Stimulated activated CD4-positive, alpha-beta T cell treated with anti-CD3 and anti-CD28 coated beads, TNF-alpha, amount 100 ng/mL, for 1 hour (primary cell): ENCODE measurements at places on chromosomes 2 and 18.

- no peak for DNase-seq
Measured at GRCh38 chr18:38654946-38655345, 1089.3 kb upstream of the CELF4 start.

- DNase-seq, result no peak
Measured at GRCh38 chr2:67839668-67840067, 223.1 kb downstream of the C1D start.

GRCh38 chr2:212897296-212897695 is 254.1 kb downstream of the IKZF2 start:
- DNase-seq, result no peak

DNA sequence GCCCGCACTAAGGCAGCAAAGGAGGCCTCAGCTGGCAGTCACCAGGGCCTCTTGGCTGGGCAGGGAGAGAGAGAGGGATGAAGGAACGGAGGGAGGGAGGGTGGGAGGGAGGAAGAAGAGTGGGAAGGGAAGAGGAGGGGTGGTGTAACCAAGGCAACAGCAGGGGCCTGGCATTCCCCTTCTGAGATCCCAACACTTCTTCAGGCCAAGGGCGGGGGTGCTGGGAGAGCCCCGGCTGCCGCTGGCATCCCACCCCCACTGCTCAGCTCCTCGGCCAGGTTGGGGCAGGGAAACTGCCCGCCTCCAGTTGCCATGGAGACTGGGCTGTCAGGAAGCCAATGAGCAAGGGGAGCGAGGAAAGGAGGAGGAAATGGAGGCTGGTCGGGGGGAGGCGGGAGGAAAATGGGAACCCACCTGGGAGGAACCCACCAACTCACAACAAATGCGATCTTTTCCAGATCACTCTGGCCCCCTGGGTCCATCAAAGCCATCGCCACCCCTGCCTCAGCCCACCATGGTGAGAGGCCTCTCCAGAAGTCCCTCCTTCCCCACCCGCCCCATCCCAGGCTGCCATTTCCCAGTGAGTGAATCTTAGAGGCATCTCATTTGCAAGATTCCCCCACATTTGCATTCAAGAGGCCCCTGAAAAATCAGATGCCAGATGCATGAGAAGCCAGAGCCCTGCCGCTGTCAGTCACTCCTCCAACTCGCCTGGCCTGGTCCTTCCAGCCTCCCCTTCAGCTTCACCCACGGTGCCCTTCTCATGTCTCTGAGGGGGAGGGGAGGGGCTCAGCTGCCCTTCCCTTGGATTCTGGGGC is 12.4 kb downstream of the SH2D6 start:
- DNase-seq, result no peak

DNA sequence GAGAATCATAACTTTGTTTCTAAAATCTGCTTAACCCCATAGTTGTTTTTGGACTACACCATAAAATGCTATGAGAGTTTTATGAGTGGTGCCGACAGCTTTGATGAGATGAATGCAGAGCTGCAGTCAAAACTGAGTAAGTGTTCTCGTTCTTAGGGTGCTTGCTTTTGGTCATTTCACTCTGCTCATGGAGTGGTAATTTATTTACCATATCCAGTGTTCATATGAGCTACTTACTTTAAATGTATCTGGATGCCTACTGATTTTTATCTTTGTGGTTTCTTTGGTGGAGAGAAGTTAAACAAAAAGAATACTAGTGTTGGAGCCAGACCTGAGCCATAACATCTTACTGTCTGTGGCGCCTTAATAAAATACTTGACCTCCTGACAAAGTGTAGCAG is 16.4 kb downstream of the NDC80 start:
- no peak for DNase-seq

DNA sequence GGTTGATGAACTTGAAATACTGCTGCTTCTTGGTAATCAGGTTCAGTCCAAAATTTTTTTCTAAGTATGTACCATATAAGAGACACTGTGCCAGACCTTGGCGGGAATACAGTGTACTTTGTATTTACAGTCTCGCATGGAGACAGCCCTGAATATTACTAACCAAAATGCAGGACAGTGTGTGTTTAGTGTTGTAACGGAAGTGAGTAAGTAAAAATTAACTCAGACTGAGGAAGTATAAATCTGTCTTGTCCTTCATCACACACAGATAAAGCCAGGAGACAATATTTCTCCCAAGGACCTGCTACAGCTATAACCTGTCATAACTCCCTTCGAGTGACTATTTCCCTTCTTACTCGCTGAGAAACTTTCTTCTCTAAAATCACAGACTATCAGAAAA is 76.9 kb downstream of the ACTR3 start:
- no peak for DNase-seq

DNA sequence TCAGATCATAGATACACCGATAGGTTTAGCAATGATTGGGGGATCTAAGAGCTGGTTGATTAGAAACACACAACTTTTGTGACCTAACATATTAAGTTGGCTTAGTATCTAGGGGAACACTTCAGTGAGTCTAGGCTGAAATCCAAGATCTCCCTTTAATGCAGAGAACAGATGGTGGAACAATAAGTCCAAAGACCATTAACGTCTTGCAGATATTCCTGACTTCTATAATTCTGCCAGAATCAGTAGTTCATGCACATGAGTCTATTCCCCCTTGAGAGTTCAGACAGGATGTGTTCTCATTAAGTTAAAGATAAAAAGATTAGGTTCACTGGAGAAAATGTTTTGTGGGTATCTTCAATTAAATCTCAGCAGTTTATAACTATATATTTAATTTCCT is 506.5 kb downstream of the TSN start:
- no peak for DNase-seq

DNA sequence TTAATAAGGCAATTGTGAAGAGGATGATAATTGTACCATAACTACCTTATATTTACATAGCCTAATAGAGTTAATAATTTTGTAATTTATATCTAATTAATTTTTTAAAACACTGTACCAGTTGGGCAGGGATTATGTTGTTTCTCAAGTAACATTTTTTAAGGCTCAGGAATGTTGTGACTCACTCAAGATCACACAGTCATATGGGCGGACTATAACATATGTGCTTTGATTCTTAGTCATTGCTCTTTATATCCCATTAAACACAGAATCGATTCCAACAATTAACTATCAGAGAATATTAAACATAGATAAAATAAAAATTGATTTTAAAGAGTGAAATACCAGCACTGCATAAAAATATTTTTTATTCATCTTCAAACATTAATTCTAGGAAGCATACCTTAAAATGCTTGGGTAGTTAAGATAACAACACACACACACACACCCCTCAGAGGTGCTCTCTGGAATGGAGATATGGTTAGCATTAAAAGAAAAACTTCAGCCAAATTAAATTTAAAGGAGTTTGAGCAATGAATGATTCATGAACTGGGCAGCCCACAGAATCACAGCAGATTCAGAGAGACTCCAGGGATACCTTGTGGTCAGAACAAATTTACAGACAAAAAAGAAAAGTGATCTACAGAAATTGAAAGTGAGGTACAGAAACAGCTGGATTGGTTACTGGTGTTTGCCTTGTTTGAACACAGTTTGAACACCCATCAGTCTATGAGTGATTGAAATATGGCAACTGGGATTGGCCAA is 869.4 kb upstream of the ID2 start:
- no peak for DNase-seq

DNA sequence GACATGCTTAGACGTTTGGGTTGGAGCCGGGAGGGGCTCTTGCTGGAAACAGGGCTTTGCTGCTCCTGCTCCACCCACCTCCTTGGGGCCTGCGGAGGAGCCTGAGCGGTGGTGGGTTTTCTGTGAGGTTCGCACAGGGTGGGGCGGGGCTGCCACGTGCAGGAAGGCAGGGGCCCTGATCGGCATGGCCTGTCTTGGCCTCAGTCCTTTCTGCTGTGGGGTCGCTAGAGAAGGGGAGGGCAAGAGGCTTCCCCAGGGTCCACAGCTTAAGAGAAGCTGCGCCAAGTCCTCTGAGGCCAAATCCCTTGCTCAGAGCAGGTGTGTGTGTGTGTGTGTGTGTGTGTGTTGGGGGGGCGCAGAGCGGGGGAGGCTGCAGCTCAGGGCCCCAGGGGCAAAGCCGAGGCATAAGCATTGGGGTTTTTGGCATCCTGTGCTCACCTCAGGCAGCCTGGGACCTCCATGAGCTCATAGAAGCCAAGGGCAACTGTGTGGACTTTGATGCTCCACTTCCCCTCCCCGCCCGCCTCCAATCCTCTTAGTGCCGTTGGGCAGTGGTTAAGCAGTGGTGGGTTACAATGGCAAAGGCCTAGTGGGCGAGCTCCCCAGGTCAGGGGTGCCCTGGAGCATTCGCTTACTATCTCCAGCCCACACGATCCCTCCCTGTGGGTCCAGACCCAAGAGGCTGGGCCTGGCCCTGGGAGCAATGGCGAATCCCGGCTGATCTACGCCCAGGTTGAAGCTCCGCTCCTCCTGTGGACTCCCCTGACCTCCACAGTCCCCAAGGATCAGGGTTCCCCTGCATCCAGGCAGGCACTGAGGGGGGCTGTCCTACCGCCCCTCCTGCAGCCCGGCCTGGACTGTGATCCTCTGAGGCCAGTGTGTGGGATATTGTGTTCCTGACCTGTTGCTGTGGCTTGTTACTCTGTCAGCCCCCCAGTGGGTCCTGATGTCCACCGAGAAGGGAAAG is 28.9 kb downstream of the TOGARAM2 start:
- no peak for DNase-seq

DNA sequence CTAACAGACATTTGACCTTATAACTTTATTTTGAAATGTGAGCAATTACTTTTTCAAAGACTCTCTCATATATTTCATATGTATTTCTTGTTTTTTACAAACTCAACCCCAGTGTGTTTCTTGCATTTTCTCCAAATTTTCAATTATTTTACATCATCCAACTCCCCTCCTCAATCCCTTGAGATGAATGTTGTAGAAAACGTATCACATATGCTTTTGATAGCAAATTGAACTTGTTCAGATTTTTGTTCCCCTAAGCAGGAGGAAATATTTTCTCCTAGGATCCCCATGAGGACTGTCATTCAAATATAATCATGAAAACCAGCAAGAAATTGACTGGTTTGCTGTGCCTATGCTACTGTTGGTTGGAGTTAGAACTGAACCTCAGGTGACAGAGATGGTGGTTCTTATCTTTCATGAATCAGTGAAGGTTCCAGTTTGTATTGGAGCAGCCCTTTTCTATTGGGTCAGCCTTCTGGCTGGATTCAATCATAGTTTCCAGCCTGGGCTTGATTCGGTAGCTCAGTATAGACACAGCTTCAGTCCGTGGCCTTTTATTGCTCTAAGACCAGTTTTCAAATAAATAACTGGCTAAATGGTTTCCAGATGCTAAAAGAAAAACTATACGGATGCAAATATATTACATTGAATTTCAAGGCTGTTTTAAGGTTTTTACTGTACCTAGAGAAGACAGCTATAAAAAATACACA is 591.0 kb downstream of the EPHA4 start:
- DNase-seq, result no peak

DNA sequence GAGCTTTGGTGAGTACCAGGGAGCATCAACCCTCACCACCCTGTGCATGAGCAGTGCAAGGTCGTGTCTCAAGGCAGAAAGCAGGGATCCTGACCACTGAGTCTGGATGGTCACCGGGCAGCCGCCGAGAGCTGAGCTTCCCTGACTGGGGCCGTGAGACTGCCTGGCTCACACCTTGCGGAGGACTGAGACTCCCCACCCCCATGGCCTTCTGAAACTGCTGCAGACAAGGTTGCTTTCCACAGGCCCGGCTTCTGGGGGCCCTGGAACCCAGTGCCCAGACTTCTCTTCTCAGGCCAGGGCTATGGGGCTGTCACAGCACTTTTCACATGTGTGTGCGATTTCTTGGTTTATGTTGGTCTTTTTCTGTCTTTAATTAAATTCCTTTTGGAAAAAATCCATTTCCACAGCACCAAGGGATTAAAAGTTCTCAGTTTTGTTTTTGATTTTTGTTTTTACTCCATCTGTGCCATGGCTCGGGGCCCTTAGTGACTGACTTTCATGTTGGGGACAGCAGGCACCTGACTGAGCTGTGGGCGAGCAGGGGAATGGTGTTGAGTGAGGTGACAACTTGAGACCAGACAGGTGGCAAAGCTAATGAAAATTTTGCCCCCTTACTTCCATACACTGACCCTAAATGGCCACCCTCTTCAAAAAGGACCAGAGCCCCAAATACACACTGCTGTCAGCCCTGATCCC is 297.9 kb downstream of the CYP26B1 start:
- no peak for DNase-seq

GRCh38 chr2:151410485-151410834 is 758 bp downstream of the RIF1 start:
- DNase-seq, result peak; percentile 21

DNA sequence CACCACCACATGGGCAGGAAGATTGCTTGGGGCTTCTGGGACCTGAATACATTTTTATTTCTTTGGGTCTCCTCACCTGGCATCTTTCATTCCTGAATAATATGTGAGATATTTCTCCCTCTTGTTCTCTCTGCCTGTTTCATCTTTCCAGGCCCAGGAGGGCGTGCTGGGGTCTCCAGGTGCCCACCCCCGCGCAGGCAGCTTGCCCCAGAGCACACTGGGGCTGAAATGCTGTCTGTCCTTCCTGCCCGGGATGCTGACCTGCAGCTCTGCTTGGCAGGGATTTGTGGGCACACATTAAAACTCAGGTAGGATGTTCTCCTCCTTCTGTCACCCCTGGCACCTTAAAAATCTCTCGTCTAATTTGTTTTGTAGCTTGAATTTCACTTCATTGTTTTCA is 39.7 kb upstream of the TEX51 start:
- DNase-seq, result no peak

DNA sequence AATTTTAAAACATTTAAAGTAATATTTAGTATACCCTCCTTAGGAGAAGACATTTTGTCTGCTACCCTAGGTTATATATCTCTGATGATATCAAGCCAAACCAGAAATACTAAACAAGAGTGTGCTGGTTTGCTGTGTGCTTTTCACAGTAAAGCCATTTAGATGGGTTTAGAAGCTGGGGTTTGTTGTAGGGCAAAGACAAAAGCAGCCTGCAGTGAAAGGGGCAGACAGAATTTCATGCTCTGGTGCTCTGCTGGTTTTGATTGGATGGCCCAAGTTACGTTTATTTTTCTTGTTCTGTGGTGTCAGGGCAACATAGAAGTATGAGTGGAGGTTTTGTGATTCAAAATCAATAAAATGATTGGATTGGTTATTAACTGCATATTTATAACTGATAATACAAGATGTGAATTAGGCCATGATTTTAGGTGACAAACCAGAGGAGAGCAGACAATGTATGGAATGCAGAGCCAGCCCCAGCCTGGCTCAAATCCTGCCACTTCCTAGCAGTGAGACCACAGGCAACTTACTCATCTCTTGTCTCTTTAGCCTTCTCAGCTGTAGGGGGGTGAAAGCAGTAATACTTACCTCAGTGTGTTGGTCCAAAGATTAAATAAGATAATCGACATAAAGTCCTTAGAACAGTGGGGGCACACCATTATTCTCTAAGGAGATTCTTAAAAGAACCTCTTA is 30.9 kb upstream of the IER3IP1 start:
- no peak for DNase-seq

DNA sequence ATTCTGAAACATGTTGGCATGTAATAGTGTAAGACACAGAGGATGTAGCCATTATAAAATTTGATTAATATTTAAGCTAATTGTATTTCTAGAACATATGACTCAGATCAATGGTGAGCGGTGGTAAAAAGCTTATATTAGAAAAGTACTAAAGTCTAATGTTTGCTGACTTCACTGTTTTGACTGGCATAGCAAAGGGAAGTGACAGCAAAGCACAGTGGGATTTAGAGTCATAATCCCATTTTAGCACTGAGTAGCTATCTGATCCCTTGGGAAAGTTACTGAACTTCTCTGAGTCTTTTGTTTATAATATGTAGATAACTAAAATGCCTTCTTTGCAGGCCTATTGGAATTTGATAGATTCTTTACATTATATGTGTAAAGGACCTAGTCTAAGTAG is 60.4 kb downstream of the KIAA1328 start:
- no peak for DNase-seq

GRCh38 chr2:159119652-159120257 is 151.3 kb downstream of the TANC1 start:
- DNase-seq, result no peak

GRCh38 chr2:208066016-208066415 is 40.7 kb upstream of the PLEKHM3 start:
- DNase-seq, result no peak
